ENCODE measurements at places on chromosomes 3 and 15. TPM values are rescaled to one million over a fixed set of nuclear protein-coding genes. Genes with fewer than 3 reads are reported as not detected.

DNA sequence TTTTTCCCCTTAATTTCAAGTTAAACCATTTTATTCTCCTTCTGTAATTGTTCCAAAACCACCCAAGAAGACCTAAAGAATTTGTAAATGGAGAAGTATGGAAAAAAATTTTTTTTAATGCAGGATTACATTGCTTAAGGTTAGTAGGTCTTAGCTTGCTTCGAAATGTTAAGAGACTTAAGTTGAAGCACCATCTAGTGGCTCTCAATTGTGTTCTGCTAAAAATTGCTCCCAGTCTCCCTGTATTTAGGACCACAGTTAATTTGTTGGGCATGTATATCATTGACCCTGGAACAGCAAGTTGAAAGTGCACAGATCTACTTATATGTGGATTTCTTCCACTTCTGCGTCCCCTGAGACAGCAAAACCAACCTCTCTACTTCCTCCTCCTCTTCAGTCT lies 32.4 kb downstream of the CD200R1L start:
- no peak for DNase-seq

Gene A4GNT
- total RNA-seq: not detected

Gene ARNT2
- 38.2 TPM for total RNA-seq

Gene PRSS50
- total RNA-seq: 0.35 TPM

DNA sequence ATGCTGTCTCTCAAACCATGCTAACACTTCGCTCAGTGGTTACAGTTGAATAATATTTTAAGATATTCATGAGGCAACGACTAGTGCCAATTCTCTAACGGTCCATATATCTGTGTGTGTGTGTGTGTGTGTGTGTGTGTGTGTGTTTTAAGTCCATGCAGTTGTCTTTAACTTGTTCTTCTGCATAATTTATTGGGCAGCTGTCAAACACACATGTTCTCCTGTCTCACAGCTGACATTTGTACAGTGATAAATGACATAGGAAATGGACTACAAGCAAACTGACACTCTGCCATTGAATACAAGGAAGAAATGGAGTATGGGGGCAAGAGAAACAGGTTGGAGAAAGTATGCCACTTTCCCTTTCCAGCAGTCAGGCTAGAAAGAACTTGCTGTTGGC lies 172.0 kb downstream of the PDZRN3 start:
- DNase-seq: no peak
